ENCODE measurements at places on chromosomes 13 and 19. TPM values are rescaled to one million over a fixed set of nuclear protein-coding genes. Genes with fewer than 3 reads are reported as not detected.
A peak's percentile ranks its signal among the peaks of the same experiment; 100 is the strongest.

DNA sequence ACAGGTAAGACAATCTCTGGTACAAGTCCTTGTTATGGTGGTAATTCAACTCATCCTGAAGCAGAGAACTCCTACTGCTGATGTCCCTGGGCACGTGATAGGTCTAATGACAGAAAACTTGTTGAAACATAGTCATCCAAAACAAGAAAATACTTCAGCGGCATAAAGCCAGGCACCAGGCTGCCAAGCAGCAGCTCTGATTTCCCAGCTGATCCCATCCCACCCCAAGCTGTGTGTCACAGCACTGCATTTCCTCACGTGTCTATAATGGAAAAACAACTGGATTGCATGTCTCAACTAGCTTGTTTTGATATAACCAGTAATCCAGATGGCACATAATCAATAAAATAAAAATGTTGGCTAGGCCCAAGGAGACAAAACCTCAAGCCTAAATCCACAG is 64.8 kb downstream of the MIPEP start:
- no peak for DNase-seq

The CRLF1 gene
- total RNA-seq = not detected

The C19orf18 gene
- 0.82 TPM for total RNA-seq

The MBD3L2 gene
- not detected for total RNA-seq

The OVOL3 gene
- not detected for total RNA-seq

GRCh38 chr19:305240-306150 is 14.3 kb upstream of the PLPP2 start:
- DNase-seq = no peak

GRCh38 chr19:3801412-3802096 is 15.4 kb upstream of the MATK start:
- peak; percentile 76 for DNase-seq

GRCh38 chr19:23823952-23824389 is 65.3 kb upstream of the ZNF681 start:
- DNase-seq = peak; percentile 16

- DNase-seq = no peak
Observed at GRCh38 chr13:31595563-31595962, 143.8 kb upstream of the RXFP2 start.

Data from activated CD4-positive, alpha-beta T cell treated with anti-CD3 and anti-CD28 coated beads, Interleukin-2, amount 10 ng/mL, durations not matched to agents 7 days and 5 days (primary cell).